NCI-H82 (cell line): ENCODE measurements at places on chromosomes 7 and 10.
A peak's percentile ranks its signal among the peaks of the same experiment; 100 is the strongest.

DNA sequence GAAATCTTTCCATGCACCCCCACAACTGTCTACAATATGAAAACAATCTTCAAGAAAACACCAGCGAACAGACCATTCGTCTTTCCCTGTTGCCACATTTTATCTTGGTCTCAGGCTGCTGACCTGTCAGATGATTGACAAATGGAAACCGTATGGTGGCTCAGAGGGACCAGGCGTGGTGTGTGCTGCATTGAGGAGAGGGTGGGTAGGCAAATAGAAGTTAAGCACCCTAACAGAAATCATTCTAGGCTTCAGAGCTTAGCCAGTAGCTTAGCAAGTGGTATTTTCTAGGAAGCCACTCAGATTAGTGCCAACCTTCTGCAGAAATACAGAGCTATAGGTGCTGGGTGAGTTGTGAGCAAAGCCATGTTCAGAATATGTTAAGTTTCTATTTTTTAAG, 114.9 kb downstream of the DPP6 start:
- DNase-seq = no peak

DNA sequence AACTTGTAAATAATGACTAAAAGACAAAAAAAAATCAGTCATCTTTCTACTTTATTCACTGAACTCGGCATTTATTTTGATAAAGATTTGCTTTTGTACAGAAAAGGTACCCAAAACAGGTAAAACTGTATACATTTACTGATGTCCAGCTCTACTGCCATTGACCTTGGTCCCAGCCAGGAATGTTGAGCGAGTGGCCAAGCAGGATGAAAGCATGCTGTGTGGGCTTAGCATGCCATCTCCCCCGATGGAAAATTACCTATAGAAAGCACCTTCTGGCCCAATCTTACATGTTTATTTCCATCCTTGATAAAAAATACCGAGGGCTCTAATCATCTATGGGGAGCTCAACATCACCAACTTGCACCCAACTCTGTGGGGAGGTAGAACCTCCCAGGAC, 6.8 kb downstream of the PARD3 start:
- no peak for DNase-seq

- DNase-seq = no peak
Observed at GRCh38 chr7:75856536-75856935, 22.3 kb upstream of the RHBDD2 start.

- DNase-seq = peak; percentile 24
Observed at GRCh38 chr10:52066383-52066782, 247.7 kb upstream of the DKK1 start.

GRCh38 chr10:130109796-130110245, 809 bp downstream of the C10orf143 start:
- peak; percentile 76 for DNase-seq

DNA sequence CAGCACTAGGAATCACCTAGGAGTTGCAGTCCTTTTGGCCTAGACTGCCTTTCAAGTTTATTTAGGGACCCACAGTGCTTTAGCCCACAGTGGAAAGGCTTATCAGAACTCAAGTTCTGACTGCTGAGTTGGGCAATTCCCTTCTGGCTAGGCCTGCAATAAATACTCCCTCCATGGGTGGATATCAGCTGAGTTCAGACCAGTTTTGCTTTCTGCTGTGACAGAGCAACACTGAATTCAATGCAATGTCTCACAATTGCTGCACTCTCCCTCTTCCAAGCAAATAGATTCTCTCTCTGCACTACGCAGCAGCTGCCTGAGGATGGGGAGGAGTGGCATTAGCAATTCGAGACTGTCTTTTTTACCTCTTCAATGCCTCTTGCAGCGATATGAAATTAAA, 1153.3 kb downstream of the SORCS1 start:
- no peak for DNase-seq

DNA sequence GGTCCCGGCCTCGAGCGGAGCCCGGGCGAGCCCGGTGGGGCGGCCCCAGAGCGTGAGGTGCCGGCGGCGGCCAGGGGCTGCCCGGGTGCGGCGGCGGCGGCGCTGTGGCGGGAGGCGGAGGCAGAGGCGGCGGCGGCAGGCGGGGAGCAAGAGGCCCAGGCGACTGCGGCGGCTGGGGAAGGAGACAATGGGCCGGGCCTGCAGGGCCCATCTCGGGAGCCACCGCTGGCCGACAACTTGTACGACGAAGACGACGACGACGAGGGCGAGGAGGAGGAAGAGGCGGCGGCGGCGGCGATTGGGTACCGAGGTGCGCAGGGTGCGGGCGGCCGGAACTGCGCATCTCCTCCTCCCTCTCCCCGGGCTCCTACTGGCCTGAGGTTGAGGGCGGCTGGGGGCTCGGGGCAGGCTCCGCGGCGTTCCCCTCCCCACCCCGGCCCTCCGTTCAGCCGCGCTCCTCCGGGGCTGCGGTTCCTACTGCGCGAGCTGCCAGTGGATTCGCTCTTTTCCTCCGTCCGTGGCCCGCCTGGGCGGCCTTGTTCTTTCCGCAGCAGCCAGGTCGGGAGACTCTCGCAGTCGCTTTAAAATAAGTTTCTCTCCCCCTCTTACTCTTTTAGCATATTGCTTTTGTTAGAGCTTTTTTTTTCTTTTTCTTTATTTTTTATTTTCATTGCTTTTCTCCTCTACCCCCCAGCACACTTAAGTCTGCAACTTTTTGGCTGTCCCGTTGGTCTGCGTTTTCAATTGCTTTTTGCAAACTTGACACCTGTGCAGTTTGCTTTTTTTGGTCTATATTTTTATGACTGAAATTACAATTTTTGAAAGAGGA, 600 bp downstream of the SIRT1 start:
- peak; percentile 79 for DNase-seq

GRCh38 chr7:22256541-22257096, 100.3 kb downstream of the RAPGEF5 start:
- DNase-seq = no peak

DNA sequence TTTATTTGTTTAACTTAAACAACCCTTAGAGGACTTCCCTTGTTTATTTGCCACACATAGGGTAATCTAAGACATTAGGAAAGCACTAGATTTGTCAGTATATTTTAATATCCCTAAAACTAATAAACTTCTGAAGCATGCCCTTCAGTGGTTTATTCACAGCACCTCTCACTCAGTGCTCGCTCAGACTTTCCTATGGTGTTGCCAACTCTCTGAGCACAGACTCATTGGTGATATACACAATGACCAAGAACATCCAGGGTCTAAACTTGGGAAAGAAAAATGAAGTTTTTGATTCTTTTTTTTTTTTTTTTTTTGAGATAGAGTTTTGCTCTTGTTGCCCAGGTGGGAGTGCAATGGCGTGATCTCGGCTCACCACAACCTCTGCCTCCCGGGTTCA, 82.2 kb downstream of the RAB11FIP2 start:
- DNase-seq = no peak

- peak; percentile 20 for DNase-seq
Observed at GRCh38 chr10:69650589-69651261, 20.7 kb downstream of the FAM241B start.

GRCh38 chr10:13857451-13857850, 270.7 kb downstream of the PRPF18 start:
- no peak for DNase-seq

GRCh38 chr7:125436220-125436619, 506.6 kb upstream of the POT1 start:
- no peak for DNase-seq

DNA sequence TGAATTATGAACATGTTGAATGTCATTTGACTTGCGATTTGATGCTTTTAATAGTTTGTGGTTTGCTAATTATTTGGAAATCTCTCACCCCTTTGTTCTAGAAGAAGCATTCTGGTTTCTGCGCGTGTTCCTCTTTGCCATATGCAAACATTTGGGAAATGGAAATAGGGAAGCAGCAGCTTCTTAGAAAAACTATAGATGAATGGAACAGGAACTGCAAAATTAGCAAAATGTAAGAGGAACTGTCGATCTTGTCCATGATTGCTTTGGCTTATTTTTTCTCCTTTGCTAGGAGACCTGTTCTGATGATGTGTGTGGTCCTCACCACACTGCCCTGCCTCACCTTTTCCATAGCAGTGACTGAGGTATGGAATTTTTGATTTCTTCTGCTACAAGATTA, 19.0 kb downstream of the TMEM236 start:
- DNase-seq = no peak

DNA sequence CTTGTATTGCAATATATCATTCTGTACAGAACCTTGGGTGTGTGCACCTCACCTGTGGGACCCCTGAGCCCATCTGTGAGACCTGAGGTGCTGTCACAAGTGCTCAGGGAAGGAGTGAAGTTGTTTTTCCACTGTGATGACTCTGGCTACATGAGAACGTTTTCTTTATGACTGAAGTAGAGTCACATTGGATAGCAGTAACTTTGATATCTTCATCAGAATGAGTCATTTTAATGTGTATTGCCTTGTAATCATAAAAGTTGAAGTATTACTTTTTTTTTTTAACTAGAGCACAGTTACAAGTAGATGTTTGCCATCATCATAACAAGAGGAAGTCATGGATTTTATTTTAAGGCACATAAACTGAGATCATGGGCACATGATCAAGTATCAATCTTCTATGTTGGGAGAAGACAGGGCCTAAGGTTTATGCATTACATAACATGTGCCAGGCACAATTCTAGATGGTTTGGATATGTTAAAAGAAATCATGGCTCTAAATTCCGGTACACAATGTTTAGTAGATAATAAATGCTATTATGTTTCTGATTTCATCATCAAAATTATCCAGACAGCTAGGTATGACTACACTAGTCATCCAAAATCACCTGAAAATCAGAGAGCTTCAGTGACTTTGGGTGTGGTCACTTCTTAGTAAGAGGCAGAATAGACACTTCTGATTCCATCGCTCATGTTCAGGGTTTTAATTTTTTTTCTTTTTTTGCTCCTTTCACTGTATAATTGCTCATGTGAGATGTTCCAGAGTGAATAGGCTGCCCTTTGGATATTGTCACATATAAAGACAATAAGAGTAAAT, 82.7 kb upstream of the KLF6 start:
- DNase-seq = no peak

GRCh38 chr10:114526126-114526503, 121.8 kb upstream of the AFAP1L2 start:
- DNase-seq = no peak

DNA sequence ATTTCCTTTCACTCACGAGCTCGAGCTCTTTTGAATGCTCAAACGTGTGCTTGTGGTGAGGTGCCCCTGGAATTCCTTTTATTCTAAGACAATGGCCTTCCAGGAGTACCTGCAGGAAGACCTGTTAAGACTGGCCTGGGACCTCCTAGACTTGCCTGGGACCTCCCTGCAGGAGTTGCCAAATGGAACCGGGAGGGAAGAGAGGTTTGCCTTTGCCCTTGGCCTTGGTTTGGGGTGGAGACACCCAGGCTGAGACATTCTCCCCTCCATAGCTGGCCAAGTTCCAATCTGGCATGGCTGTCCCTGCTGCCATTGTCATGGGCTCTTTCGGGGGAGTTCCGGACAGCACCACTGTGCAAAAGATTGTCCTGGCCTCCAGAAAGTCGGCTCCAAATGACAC, 39.7 kb downstream of the DNAJB12 start:
- DNase-seq = no peak

GRCh38 chr7:122989577-122989976, 5.9 kb downstream of the TAS2R16 start:
- no peak for DNase-seq

GRCh38 chr10:128417826-128418225, 291.6 kb upstream of the MKI67 start:
- no peak for DNase-seq

- no peak for DNase-seq
Observed at GRCh38 chr7:12233175-12233574, 22.1 kb downstream of the TMEM106B start.

DNA sequence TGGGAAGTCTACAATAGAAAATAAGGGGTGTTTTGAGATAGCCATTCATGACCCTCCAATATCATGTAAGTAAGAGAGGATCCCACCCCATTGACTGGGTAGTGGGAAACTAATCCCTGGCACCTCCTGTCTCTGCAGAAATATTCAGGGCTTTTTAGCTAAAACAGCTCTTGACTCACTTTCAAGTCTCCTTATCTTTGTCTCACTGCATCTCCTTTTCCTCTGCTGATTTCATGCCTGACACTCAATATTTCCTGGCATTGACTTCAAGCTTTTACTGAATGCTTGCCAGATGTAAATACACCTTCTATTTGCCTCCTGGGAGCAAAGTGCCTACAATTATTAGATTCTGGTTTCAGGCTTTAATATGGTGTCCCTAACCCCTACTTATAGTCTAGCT, 57.1 kb downstream of the CHRM2 start:
- DNase-seq = no peak

DNA sequence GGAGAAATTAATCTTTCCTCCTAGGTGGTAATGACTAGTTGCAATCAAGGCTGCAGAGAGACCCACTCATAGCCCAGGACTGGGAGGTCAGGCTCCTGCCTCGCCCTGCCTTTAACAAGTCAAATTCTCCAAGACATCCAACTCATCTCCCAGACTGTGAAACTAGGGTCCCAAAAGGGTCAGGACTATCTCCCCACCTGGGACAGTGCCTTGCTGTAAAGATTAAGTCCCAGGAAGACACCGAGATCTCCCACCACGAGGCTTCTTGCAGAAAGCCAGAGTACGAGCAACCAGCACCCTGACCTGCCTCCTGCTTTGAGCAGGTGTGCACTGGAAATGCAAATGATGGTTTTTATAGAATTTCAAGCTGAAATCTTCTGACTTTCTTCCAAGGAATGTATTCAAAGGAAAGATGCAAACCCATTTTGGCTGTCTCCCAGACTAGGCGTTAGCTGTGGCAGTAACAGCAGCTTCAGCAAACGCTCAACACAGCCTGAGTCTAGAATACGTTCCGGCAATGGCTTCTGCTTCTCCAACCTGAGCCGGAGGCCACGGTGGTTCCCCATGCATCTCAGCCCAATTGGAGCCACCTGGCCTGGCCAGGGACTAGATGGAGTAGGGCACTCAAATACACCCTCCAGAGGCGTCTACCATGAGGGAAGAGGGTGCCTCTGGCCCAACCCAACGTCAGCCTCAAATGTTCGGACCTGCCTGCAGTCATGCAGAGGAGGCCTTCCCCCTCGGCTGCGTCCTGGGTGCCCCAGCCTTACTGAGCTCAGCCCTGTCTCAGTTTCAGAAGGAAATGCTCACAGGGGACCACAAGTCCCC, 170.4 kb downstream of the PRKAG2 start:
- DNase-seq = no peak

DNA sequence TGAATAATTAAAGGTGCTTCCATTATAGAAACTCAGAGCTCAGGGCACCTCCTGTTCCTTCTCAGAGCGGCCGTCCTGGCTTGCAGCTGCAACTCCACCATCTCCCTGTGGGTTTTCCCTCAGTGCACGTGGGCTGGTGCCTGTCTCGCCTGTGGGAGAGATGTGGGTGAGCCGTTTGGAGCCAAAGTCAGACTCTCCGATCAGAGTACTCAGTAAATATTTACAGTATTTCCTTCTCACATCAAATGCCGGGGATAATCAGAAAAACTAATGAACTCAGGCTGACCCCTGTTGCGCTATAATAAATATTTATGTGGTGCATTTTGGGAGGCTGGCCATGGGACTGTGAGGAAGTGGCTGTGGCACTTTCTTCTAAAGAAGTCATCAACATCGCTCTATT, 155.8 kb upstream of the HABP2 start:
- DNase-seq = no peak

- DNase-seq = no peak
Observed at GRCh38 chr7:103134836-103135554, 13.9 kb downstream of the NAPEPLD start.
